ENCODE measurements at places on chromosomes 4 and X.

- H3K27ac ChIP-seq = no peak overlapping the region
- H3K4me3 ChIP-seq = no peak overlapping the region
- no peak for DNase-seq
- no peaks in the 10 kb centered on the region for H3K27me3 ChIP-seq
- no peaks in the 10 kb centered on the region for H3K4me1 ChIP-seq
These were observed 203.1 kb downstream of the RBM46 start for GRCh38 chr4:154984148-154984547.

- no peaks in the 10 kb centered on the region for H3K36me3 ChIP-seq
- no peak overlapping the region for H3K4me3 ChIP-seq
- H3K27ac ChIP-seq = no peak overlapping the region
- no peak for DNase-seq
These were observed 84.8 kb downstream of the TMEM164 start for GRCh38 chrX:110087485-110088356.

- no peaks in the 10 kb centered on the region for H3K27me3 ChIP-seq
- DNase-seq = peak; percentile 41
- no peak overlapping the region for H3K4me3 ChIP-seq
- H3K4me1 ChIP-seq = peaks cover 8% of the 10 kb centered on the region
- no peaks in the 10 kb centered on the region for H3K36me3 ChIP-seq
These were observed 94.2 kb downstream of the GPAT3 start for GRCh38 chr4:83629945-83630721.

DNA sequence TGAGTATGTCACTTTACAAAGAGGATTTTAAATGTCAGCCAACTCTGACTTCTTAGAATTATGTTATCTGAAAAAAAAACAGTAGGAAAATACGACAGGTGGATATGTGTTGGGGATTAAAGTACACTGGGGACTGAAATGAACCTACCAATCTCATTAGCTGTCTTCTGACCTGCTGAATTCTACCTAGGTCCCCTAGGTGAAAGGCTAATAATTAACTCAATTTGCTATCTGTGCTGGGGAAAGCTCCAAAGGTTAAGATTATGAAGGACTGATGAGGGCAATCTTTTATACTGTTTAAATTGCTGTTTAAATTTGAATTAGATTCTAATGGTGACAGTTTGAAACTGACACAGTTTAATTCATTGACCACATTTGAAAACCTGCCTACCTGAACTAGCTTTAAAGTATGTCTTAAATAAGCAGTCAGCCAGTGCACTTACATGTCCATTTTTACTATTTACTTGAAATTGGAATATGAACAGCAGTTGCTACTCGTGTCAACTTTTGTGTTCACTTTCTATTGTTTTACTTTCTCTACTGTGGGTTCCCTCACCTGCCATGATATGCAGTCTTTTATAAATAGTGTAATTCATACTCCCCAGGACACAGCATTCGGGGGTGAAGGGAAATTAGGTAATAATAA is 977.3 kb downstream of the C4orf33 start:
- H3K4me1 ChIP-seq = no peaks in the 10 kb centered on the region
- H3K36me3 ChIP-seq = no peaks in the 10 kb centered on the region
- no peak for DNase-seq
- no peak overlapping the region for H3K27ac ChIP-seq
- H3K27me3 ChIP-seq = no peaks in the 10 kb centered on the region

DNA sequence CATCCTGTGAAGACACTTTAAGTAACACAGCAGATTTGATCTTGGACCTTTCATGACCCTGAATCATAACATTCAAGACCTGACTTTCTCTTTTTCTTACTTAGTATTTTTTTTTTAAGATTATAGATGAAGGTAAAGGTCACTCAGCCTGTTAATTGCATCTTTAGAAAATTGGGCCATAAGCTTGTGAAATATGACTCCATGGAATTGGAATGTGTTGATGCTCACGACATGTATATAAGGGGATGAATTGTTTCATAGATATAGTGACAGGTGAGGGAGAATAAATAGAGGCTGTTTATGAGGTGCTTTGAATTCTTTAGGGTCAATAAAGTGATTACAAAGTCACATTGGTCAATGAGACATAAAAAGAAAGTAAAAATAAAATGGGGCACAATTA is 27.7 kb upstream of the HS3ST1 start:
- H3K27me3 ChIP-seq = no peaks in the 10 kb centered on the region
- H3K36me3 ChIP-seq = no peaks in the 10 kb centered on the region

- no peaks in the 10 kb centered on the region for H3K27me3 ChIP-seq
- no peaks in the 10 kb centered on the region for H3K4me1 ChIP-seq
- no peak for DNase-seq
- H3K4me3 ChIP-seq = no peak overlapping the region
- no peak overlapping the region for H3K27ac ChIP-seq
These were observed 291.0 kb downstream of the LDB2 start for GRCh38 chr4:16607241-16608066.

DNA sequence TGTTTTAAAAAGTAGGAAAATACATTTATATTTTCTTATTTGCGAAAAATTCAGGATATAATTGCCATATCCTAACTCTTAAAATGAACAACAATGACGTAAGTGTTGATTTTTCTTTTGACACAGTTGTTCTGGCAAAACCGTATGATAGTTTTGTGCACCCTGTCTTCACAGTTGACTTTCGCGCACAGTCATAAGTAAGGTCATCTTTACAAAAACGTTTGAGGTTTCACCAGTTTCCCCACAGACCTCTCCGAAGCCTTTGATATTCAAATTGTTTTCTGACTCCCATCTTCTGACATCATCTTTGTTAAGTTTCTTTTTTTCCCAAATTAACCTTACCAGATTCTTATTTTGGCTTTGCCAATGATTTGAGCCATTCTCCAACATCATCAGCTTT is 48.1 kb upstream of the ATXN3L start:
- no peaks in the 10 kb centered on the region for H3K36me3 ChIP-seq
- no peaks in the 10 kb centered on the region for H3K27me3 ChIP-seq
- H3K4me3 ChIP-seq = no peak overlapping the region

GRCh38 chr4:118335774-118336173 is 17.0 kb downstream of the PRSS12 start:
- H3K27me3 ChIP-seq = no peaks in the 10 kb centered on the region
- DNase-seq = no peak
- H3K27ac ChIP-seq = no peak overlapping the region
- no peaks in the 10 kb centered on the region for H3K4me1 ChIP-seq

DNA sequence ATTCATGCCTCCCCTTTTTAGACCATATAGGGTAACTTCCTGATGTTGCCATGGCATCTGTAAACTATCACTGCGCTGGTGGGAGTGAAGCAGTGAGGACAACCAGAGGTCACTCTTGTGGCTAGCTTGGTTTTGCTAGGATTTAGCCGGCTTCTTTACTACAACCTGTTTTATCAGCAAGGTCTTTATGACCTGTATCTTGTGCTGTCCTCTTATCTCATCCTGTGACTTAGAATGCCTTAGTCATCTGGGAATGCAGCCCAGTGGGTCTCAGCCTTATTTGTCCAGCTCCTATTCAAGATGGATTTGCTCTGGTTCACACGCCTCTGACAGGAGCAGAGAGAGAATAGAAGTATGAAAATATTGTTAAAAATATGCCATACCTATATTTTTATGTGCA is 355.7 kb downstream of the ADGRL3 start:
- DNase-seq = no peak
- H3K4me1 ChIP-seq = peaks cover 33% of the 10 kb centered on the region
- no peaks in the 10 kb centered on the region for H3K36me3 ChIP-seq
- no peaks in the 10 kb centered on the region for H3K27me3 ChIP-seq
- H3K27ac ChIP-seq = peak overlapping the region; percentile 55
- no peak overlapping the region for H3K4me3 ChIP-seq

DNA sequence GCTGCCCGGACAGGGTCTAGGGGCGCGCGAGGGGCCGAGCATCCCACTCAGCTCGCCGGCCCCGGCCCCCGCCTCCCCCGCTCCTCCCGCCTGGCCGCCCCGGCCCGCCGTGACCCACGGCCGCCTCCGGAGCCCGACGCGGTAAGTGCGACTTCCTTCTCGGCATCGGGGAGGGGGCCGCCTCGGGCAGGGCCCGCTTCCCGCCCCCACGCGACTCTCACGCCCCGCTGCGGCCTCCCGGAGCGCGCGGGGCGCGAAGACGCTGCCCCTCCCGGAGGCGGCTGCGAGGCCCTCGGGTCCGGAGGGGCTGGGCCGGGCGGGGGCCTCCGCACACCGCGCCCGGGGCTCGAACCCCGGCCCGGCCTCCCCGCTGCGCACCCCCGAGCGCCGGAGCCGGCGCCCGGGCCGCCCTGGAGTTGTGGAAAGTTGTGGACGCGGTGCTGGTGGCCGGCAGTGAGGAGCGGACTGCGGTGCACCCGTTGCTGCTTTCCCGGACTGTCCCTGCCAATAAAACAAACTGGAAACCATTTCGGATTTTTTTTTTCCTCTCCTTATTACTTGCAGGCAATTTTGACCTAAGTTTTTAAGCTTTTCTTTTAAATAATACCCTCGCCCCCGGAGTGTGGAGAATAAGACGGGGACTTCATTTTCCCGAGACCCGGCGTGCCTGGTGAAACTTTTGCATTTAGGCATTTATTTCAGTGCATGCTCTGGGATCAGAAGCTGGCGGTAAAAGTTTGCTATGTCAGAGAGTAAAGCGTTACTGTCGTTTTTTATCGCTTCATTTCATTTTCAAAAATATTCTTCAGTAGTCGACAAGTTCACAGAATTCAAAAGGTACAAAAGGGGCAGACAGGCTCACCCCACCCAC is 13.0 kb upstream of the TMEM156 start:
- H3K36me3 ChIP-seq = no peaks in the 10 kb centered on the region
- peak overlapping the region; percentile 62 for H3K27ac ChIP-seq
- H3K4me3 ChIP-seq = peak overlapping the region; percentile 68
- no peaks in the 10 kb centered on the region for H3K4me1 ChIP-seq
- H3K27me3 ChIP-seq = no peaks in the 10 kb centered on the region

DNA sequence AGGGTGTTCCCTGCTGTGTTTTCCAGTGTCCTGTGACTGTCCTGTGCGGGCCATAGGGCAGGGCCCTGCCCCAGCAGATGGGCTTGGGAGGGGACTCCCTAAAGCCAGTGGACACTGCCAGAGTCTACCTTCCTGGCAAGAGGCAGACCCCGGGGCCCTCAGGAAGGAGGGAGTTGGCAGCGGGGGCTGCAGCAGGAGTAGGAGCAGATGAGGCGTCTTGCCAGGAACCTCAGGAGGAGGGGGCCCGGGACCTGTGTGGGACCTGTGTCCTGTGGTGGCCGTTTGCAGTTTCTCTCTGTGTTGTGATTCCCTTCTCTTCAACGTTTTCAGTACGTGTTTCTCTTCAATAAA is 3.8 kb downstream of the PNMA3 start:
- H3K36me3 ChIP-seq = no peaks in the 10 kb centered on the region
- H3K27ac ChIP-seq = no peak overlapping the region
- no peaks in the 10 kb centered on the region for H3K4me1 ChIP-seq
- DNase-seq = no peak
- H3K27me3 ChIP-seq = peaks cover 35% of the 10 kb centered on the region
- no peak overlapping the region for H3K4me3 ChIP-seq

DNA sequence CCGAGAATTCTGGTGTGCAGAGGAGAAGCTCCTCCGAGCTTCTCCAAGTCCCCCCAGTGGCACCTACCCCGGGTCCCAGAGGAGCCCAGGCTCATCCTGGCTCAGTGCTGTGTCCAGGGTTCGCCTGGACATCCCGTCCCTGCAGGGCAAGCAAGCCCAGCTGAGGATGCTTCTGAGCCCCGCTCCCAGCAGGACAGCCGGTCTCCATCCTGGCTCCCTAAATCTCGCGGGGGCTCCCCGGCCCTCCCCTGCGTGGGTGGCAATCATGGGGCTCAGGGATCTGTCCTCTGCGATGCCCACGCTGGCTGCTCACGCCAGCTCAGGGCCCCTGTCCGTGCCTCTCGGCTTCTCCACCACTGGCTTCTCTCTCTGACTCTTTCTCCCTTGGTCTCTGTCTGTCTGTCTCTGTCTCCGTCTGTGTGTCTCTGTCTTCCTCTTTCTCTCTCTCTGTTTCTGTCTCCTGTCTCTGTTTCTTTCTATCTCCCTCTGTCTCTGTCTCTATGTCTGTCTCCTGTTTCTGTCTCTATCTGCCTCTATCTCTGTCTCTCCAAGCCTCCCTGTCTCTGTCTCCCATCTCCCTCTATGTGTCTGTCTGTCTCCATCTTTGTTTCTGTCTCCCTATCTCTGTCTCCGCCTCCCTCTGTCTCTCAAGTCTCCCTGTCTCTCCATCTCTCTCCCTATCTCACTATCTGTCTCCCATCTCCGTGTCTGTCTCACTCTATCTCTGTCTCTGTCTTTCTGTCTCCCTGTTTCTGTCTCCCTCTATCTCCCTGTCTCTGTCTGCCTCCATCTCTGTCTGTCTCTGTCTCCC is 27.8 kb upstream of the SLC25A6 start:
- H3K36me3 ChIP-seq = peaks cover 73% of the 10 kb centered on the region
- no peaks in the 10 kb centered on the region for H3K27me3 ChIP-seq
- peak; percentile 31 for DNase-seq
- no peaks in the 10 kb centered on the region for H3K4me1 ChIP-seq
- no peak overlapping the region for H3K4me3 ChIP-seq
- H3K27ac ChIP-seq = no peak overlapping the region

DNA sequence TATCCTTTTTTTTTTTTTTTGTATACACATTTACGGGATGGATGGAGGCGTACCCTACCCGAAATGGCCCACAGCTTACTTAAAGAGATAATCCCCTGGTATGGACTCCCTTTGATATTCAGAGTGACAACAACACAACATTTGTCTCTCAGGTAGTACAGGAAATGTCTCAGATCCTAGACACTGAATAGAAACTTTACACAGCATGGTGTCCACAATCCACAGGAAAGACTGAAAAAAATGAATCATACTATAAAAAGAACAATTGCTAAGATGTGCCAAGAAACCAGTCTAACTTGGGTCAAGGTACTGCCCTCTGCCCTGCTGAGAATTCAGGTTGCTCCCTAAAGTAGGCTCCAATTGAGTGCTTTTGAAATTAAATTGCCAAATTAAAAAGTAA is 100.8 kb upstream of the LANCL3 start:
- no peak overlapping the region for H3K27ac ChIP-seq
- H3K27me3 ChIP-seq = no peaks in the 10 kb centered on the region
- no peak overlapping the region for H3K4me3 ChIP-seq
- no peaks in the 10 kb centered on the region for H3K4me1 ChIP-seq
- H3K36me3 ChIP-seq = no peaks in the 10 kb centered on the region
- DNase-seq = no peak

DNA sequence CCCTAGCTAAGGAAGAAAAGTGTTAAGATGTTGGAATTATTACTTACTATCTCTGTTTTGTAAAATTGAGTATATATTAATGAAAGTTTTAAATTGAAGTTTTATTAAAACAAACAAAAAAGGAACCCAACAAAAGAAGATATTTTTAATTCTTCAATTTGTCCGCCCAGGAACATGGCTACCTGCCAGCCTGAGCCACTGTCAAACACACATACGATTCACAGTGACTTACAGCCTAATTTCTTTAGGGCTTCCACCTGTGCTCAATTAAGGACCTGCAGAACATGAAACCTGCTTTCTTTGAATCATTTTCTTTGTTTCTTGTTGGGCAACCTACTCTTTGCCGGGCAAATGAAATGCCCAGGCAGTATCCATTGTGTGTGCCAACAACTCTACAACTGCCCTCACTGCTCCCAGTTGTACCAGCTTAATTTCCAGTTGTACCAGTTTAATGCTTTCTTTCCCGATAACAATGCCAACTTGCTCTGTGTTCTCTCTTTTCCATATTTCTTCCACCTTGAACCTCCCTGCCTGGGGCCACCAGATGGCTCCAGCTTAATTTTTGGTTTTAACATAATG is 181.7 kb downstream of the GBA3 start:
- no peak overlapping the region for H3K4me3 ChIP-seq
- H3K36me3 ChIP-seq = no peaks in the 10 kb centered on the region
- DNase-seq = no peak
- no peaks in the 10 kb centered on the region for H3K4me1 ChIP-seq
- no peaks in the 10 kb centered on the region for H3K27me3 ChIP-seq
